HFFc6 (cell line): ENCODE measurements at places on chromosomes 7 and 10. TPM values are rescaled to one million over a fixed set of nuclear protein-coding genes. Genes with fewer than 3 reads are reported as not detected.

Gene GBX1
- total RNA-seq = not detected in 2 replicates

- DNase-seq = peak; percentile 90
These were observed 57.8 kb downstream of the BAMBI start for GRCh38 chr10:28734938-28735759.

- no peak for DNase-seq
These were observed 86.6 kb upstream of the LEP start for GRCh38 chr7:128154504-128154903.

Gene ERVW-1
- total RNA-seq = not detected in 3 replicates

Gene ARL3
- total RNA-seq = 14.0 to 17.2 TPM (median 14.8 TPM) in 3 replicates

Gene CABCOCO1
- 0.36 TPM in 2 of 3 replicates, not detected in the other for total RNA-seq

- no peak for DNase-seq
These were observed 552.5 kb upstream of the MBL2 start for GRCh38 chr10:53325066-53325465.

DNA sequence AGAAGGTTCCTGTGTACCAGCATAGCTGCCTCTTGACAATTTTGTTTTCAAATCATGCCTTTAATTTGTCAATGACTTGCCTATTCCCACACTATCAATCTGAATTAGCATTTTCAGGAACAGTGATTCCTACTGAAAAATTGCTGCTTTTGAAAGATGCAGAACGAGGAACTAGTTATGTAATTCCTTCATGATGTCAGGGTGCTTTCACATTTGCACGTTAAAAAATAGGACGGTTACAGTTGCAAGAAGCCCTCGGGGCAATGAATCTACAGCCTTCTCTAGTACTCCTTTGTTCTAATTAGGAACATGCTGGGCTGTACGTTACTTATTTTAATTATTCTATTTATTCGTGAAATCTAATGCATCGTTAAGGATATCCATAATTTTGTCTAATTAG is 253.9 kb downstream of the OTUD1 start:
- no peak for DNase-seq

GRCh38 chr7:96233084-96233483 is 88.8 kb downstream of the SLC25A13 start:
- no peak for DNase-seq

- DNase-seq = peak; percentile 66
These were observed 14.8 kb downstream of the STEAP1B start for GRCh38 chr7:22485189-22485588.

Gene DDC
- total RNA-seq = not detected in 3 replicates

- peak; percentile 40 for DNase-seq
These were observed 11.8 kb downstream of the SFXN2 start for GRCh38 chr10:102726274-102726673.

DNA sequence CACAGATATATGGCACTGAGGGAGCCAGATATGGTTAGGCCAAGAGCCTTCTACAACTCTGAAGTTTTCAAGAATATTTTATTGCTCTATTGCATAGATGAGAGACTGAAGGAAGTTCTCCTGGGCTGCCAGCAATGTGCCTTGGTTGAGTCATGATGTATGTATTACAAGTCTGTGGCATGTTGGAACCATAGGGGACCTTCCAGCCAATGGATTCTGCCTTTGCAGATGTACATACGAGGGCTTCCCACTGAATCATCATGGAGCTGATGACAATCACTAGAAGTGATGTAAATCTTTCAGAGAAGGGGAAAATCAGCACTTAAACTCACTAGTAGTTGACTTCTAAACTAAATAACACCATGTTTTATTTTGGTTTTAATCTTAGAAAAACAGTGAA is 419.5 kb downstream of the PHTF2 start:
- DNase-seq = peak; percentile 59

- no peak for DNase-seq
These were observed 173.0 kb upstream of the LANCL2 start for GRCh38 chr7:55191926-55192692.

Gene GDF2
- total RNA-seq = not detected in 3 replicates

DNA sequence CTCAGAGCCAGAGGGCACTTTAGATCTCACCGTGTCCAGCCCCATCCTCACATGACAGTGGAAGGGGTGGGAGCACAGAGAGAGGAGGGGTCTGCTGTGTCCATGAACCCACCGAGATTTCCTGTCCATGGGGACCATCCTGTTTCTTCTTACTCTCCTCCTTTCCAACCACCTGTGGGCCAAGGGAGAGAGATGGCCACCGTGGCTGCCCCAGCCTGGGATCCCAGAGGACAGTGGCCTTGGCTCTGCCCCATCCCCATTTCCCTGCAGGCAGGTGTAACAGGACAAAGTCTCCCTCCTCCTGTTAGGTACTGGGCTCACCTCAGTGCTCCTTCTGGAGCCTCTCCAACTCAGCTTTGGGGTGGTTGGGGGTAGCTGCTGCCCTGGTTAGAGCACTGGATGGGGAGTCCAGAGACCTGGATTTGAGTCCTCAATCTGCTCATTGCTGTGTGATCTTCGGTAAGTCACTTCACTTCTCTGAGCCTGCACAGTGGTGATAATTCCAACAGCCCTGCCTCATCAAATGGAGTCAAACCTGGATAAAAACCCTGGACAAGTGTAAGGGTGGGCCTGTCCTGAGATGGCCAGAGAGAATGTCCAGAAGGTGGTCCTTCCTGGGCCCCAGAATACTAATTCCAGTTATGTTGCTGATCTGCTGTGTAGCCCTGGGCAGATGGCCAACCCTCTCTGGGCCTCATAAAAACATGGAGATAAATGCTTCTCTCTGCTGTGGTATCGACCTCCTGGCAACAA is 17.8 kb upstream of the PCBD1 start:
- no peak for DNase-seq

DNA sequence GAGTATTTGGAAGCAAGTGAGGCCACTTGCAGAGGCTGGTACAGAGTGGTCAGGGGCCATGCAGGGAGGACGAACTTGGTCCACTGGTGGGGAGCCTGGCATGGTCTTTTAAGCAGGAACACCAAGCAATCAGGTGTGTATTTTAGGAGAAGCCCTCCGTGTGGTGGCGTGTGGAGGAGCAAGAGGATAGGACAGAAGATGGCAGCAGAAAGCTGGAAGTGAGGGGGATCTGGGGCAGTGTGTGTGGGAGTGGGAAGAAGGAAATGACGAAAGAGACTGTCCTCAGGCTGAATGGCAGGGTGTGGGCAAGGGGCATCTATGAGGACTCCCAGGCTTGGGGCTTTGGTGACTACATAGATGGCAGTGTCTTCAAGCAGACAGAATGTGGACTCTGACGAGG is 51.2 kb downstream of the TEX36 start:
- DNase-seq = no peak

GRCh38 chr10:77578583-77579227 is 58.9 kb downstream of the KCNMA1 start:
- DNase-seq = peak; percentile 47

Gene FAM25G
- total RNA-seq = not detected in 3 replicates

- DNase-seq = no peak
These were observed 80.7 kb downstream of the INHBA start for GRCh38 chr7:41621953-41622831.

DNA sequence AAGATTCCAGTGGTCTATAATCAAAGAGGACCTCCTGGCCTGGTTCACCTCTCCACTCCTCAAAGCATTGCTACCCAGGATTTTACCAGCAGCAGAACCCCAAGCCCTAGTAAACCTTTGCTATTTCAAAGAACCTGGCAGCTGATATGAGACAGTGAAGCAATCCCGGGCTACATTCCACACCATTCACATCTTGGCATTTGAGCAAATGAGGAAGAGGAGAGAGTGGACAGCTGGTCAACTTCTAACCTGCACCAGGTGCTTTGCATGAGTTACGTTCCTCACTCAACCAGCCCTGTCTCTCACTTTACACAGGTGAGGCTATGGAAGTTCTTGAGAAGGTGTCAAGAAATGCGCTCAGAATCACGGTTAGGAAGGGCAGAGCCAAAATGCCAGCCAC is 1.1 kb downstream of the CCDC3 start:
- DNase-seq = no peak

Gene PTPN20
- not detected in 2 replicates for total RNA-seq

DNA sequence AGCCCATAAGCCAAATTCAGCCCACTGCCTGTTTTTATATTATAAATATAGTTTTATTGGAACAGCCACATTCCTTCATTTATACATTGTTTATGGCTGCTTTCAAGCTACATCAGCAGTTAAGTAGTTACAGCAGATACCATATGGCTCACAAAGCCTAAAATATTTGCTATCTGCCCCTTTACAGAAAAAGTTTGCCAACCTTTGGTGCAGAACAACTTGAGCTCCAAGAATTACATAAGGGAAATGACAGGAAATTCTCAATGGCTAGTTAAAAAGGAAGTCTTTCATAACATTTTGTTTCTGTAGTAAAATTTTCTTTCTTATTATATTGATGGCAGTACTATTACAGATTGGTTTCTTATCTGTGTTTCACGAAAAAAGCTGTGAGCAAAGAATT is 59.3 kb downstream of the COL28A1 start:
- no peak for DNase-seq

DNA sequence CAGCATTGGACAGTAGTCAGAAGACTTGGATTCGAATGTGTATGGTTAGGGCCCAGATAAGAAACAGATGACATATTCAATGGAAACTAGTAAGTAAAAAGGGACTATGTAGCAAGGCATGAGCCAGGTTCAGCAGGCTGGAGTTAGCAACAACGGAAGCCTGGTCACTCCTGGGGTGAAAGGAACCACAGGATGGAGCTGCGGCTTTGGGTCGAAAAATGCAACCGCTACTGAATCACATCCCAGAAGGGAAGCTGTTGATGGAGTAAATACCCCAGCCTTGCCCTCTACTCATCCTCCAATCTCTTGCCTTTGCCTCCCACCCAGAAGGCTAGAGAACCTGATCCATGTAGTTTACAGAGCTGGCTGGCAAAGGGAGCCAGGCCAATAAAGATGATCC is 37.5 kb upstream of the EGR2 start:
- DNase-seq = no peak

DNA sequence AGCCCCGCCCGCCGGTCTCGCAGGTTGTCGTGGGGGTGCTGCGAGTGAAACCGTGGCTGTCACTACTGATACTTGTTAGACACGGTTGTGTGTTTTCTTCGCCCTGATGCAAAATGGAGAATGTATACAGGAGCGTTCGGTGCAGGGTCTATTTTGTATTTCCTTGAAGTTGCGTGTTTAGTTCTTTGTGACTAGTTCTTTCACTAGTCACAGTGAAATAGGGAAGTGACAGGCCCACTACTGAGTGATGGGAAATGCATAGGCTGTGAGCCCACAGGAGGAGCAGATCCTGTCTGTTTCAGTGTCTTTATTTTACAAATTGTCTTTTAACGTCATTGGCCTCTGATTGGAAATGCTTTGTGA is 675 bp downstream of the ABRAXAS2 start:
- no peak for DNase-seq

Gene CDC14C
- total RNA-seq = 0.14 TPM in 1 of 3 replicates, not detected in the others

DNA sequence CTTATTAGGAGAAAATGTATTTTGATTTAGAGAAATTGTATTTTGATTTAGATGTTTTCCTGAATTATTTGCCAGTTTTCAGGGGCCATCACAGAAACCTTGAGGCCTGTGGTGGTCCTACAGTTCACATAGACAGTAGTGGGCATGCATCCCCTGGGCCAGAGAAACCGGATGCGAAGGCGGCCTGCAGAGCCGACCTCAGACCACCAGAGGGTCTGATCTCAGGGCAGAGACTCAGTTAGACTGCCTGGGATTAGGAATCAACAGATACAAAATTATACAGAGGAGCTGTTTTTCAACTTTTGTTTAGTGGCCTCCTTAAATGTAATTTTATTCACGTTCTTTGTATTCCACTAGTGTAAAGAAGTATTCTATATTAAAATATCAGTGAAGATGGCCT is 158.4 kb downstream of the PAXIP1 start:
- no peak for DNase-seq

- no peak for DNase-seq
These were observed 1613.0 kb upstream of the LRRTM3 start for GRCh38 chr10:65312876-65313275.

DNA sequence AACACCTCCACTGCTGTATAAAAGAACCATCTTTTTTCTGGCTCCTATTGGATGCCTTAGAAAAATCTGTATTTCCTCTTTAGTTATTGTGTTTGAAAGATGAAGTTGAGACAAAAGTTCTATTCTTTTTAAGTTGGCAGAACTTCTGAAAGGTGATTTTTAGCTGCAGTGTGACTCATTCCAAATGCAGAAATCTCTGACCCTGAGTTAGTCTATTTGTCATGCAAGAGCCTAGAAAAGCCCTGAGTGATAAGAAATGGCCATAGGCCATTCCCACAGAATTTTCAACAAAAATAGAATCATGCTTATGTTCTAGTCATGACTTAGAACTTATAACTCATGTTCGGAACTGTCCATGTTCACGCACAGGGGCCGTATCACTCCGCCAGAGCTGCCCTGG is 89.1 kb downstream of the EGFR start:
- DNase-seq = no peak

DNA sequence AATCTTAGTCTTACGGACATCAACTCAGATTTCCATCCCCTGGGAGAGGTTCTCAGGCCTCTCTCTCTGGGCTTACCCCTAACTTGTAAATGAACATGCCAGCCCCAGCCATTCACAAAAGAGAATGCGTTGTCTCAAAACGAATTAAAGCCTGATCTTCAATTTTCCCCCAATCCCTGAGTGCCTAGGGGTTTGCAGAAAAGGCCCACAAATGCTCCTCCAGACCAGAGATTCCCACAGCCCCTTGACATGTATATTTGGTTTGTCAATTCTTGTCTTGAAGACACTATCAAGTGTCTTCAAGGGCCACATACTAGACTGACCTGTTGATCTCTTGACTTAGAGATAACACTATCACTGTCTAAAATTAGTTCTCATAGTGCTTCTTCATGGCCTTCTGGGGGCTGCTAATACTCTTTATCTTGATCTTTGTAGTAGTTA is 11.9 kb upstream of the HOXA13 start:
- DNase-seq = no peak

GRCh38 chr7:21942955-21943354 is 2.7 kb downstream of the CDCA7L start:
- no peak for DNase-seq

DNA sequence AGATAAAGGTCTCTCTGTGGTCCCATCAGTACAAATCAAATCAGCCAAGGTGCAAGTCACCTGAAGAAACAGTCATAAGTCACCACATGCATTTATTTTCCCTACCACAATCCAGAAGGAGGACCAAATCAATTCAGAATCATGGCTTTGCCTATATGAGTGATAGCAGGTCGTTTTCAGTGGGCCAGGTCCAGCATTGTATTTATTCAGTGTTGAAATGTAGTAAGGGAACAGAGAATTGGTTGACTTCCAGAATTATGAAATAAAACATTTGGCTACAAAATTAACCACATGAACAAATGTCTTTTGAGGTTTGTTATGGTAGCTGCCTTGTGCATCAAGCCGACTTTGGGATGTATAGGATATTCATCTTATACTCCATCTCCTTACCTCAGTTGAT is 88.4 kb downstream of the POLR1F start:
- no peak for DNase-seq

- DNase-seq = peak; percentile 92
These were observed 242.7 kb upstream of the SEMA3C start for GRCh38 chr7:81161451-81162075.
